T1000 (cell line): ENCODE measurements at places on chromosomes 7 and 10.

DNA sequence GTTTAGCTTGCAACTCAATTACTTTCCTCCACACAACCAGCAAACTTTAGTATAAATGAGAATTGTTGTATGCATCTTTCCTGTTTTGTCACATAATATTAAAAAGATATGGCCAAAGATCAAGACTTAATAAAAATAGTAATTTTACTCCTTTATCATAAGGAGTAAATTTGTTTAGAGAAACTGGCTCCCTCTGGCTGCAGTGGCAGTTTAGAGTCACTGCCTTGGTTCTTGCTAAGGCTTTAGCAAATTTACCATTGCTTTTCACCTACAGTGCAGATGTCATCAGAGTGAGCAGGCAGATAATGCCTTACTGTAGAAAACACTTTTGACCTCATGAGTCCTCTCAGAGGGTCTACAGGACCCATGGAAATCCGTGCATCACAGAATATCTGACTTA, 2.6 kb downstream of the PRPF18 start:
- DNase-seq: no peak

DNA sequence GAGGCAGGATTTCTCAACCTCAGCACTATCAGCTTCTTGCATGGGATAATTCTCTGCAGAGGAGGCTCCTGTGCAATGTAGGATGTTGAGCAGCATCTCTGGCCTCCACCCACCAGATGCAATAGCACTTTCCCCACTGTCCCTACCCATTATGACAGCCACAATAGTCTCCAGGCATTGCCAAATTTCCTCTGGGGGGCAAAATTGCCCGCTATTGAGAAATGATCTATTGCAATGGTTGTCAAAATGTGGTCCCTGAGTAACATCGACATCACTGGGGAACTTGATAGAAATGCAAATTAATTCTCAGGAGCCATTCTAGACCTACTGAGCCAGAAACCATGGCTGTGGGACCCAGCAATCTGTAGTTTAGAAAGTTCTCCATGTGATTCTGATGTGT, 7.0 kb downstream of the KCNK18 start:
- no peak for DNase-seq

DNA sequence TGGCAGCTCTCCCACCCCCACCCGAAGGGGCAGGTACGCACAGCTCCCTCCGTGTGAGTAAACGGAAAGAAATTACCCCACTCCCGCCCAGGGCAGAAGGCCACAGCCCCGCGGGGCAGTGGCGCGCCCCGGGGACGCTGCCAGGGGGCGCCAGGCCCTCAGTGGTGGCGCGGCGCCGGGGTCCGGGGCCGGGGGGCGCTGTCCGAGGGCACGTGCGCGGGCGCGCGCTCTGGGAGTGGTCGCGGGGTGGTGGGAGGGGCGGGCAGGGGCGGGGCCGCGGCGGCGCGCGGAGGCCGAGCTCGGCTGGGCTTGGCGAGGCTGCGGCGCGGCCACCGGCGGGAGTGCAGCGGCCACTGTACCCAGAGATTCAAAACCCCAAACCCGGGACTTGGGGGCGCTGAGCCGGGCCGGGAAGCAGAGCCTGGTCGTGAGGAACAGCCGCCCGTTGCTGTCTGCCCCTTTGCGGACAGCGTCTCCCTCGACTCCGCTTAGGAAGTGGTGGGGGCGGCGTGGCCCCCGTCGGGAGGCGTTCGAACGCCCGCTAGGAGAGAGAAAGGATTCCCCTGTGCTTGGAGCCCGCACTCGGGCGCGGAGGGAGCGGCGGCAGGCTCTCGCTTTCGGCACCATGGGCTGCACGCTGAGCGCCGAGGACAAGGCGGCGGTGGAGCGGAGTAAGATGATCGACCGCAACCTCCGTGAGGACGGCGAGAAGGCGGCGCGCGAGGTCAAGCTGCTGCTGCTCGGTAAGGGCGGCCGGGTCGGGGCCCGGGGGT, at the start of gene GNAI1:
Gene GNAI1 (plus strand): TSS at position 296 of the 773 bp plus-strand sequence. CDS start 330 bp downstream, at position 626.
- DNase-seq: peak; percentile 82

- DNase-seq: no peak
Observed at GRCh38 chr7:121503039-121503438, 106.9 kb upstream of the FAM3C start.

DNA sequence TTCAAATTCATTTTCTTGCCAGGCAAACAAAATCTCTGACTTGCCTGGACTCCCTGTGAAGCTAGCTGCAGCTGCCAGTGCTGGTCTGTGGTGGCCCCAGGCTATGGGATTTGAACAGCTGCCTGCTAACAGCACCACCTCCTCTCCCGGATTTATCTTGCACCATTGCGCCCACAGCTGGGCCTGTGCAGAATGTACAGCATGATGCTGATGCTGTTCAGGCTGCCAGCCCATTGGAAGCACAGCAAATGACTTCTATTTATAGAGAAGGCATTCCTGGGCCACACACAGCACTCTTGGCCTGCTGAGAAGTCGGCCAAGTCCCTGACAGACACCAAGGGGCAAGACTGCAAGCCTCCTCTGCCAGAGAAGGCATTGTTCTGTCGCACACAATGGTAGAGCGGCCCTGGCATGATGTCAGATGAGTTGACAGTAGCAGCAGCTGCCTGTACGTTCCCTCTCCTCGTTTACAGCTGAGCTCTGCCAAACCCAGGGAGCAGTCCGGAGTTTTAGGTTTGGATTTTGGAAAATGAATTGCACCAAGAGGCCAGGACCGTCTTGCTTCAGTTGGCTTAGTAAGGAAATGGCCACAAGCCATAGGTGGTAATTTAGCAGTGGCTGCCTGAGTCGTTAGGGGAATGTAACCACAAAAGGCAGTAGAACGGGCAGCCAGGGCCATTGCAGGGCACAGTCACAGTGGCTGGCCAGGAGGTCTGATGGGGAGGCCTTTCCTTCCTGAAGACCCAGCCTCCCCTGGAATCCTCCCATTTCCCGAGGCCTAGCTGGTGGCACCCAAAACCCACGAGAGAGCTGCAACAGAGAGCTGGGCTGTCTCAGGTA, 38.5 kb downstream of the MTURN start:
- peak; percentile 92 for DNase-seq

GRCh38 chr7:136441835-136442234, 426.6 kb upstream of the CHRM2 start:
- no peak for DNase-seq

- no peak for DNase-seq
Observed at GRCh38 chr7:42573881-42574672, 337.1 kb upstream of the GLI3 start.

DNA sequence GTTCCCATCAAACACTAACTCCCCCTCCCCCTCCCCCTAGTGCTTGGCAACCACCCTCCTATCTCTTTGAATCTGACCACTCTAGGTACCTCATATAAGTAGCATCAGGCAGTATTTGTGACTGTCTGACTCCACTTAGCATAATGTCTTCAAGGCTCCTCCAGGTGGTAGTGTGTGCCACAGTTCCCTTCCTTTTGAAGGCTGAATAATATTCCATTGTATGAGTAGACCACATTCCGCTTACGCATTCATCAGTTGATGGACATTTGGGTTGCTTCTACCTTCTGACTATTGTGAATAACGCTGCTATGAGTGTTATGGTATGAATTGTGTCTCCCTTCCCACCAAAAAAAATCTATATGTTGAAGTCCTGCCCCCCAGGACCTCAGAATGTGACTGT, 89.6 kb downstream of the PRKAG2 start:
- DNase-seq: no peak

- DNase-seq: no peak
Observed at GRCh38 chr10:24428410-24428782, 219.5 kb downstream of the KIAA1217 start.

- DNase-seq: no peak
Observed at GRCh38 chr10:96201525-96201924, 69.8 kb downstream of the BLNK start.

- no peak for DNase-seq
Observed at GRCh38 chr7:146654048-146654447, 537.4 kb downstream of the CNTNAP2 start.

GRCh38 chr10:103696094-103696410, 159.3 kb downstream of the SH3PXD2A start:
- no peak for DNase-seq

- DNase-seq: no peak
Observed at GRCh38 chr10:26410356-26410755, 27.8 kb upstream of the APBB1IP start.

DNA sequence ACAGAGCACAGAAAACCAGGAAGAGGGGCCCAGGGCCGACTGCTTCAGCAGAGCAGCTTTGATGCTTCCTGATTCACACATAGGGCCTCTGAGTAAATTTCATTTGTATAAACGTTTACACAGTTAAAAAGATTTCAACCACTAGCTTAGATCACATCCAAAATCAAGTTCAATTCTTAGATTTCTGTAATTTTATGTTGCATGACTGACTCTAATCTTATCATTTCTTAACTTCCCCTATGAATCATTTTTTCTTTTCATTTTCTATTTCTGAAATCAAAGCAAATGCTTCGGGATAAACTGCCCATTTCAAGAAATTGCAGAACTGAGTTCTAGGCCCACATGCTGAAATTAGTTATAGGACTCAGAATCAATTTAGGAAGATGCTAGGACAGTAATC, 224.7 kb downstream of the INHBA start:
- DNase-seq: no peak

DNA sequence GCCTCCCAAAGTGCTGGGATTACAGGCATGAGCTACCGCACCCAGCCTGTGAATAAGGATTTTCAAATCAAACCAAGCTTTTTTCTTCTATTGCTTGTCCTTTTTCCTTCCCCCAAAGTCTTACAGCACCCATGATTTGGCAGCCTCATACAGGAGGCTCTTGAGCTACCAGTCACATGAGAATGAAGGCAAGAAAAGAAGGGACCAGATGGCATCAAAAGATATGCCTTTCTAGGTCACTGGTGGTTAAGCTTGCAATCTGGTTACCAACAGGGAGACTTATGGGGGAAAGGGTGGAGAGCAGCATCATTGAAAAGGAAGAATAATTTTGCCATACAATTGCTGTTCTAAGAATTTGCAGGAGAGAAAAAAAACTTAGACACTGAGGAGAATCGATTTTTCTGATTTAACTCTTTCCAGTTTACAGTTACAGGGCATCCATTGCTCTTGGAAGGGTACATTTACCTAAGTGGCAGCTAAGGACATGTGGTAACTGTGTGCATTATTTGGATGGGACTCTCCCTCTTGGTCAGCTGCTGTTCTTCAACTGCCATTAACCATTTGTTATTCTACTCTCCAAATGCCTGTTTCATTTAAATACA, 29.5 kb downstream of the SMNDC1 start:
- DNase-seq: no peak

DNA sequence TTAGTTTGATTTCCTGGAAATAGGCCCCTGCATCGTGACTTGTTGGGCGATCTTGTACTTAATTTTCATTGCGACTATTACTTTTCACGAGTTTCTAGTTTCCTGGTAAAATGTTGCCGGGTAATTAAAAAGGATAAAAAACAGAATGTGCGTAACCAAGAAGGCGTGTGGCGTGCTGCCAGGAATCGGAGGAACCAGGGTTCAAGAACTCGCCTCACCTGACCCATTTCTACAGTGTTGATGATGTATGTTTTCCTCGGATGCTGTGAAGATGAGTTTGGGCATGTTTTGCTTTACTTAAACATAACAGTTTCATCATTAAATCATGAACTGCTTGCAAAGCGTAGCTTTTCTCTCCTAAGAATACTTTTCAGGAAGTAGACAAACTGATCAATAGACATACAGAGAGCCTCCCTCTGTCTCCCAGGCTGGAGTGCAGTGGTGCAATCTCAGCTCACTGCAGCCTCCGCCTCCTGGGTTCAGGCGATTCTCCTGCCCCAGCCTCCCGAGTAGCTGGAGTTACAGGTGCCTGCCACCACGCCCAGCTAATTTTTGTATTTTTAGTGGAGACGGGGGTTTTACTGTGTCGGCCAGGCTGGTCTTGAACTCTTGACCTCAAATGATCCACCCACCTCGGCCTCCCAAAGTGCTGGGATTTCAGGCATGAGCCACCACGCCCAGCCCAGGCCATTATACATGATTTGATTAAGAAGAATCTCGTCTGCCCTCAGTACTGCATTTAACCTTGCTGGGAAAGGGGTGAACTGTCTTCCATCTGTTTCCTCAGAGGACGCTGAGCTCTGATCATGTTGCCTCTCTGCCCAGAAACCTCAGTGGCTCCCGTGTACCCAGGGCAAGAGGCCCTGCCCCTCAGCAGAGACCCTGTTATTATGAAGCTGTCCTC, 9.1 kb downstream of the FOXK1 start:
- DNase-seq: no peak

- no peak for DNase-seq
Observed at GRCh38 chr7:158257516-158258410, 329.9 kb downstream of the PTPRN2 start.

GRCh38 chr10:55627501-55628051, 733.5 kb downstream of the ZWINT start:
- no peak for DNase-seq

DNA sequence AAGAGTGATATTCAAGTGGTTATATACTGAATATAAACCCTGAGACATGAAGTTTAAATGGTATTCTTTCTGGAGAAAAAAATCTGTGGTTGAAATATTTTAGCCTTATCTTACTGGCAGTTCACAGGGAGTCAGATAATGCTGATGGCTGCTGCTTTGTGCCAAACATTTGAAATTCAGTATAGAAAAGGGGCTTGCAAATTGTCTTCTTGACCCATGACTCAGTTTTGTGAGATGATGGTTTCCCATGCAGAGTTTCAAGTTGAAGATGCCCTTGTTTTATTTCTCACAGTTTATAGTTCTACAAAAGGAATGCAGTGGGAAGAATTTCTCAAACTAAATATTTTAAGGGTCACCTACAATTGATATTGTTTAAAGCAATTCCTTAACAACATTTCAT, 251.1 kb upstream of the MEOX2 start:
- no peak for DNase-seq

GRCh38 chr7:51246258-51247245, 70.1 kb downstream of the COBL start:
- DNase-seq: no peak

GRCh38 chr7:97024209-97025129, at the start of gene DLX5:
TSS of gene DLX5 (minus strand) at chr7:97024831. CDS start at chr7:97024623, 208 bp downstream.
- DNase-seq: no peak

GRCh38 chr10:29472301-29473086, 162.3 kb downstream of the SVIL start:
- DNase-seq: no peak

- no peak for DNase-seq
Observed at GRCh38 chr10:73886661-73887293, 12.4 kb upstream of the CAMK2G start.

GRCh38 chr10:27531336-27531847, 27.3 kb downstream of the RAB18 start:
- no peak for DNase-seq

DNA sequence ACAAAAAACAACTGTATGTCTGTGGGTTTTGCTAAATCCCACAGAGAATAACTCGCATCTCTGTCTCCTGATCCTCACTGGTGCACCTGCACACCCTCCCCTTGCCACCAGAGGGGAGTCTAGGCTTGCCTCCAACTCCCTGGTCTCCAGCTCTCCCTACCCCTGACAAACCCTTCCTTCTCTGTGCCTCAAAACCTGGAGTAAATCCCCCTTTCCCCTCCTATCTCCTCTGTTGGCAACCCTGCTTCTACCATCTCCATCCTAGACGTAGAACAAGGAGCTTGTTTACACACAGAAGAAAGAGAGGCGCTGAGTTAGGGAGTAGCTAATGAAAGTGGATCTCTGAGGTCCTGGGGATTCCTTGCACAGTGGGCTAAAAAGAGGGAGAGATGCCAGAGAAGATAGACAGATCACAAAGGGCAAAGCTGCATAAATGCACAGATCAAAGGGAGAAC, 6.0 kb downstream of the MBLAC1 start:
- DNase-seq: peak; percentile 46
